ENCODE measurements at places on chromosomes 1 and 21.

GRCh38 chr1:19325368-19325957 lies 13.3 kb downstream of the SLC66A1 start:
- no peak for DNase-seq

GRCh38 chr21:42311816-42312625 lies 3.2 kb downstream of the TFF3 start:
- no peak for DNase-seq

GRCh38 chr1:30058970-30059369 lies 664.4 kb downstream of the MATN1 start:
- DNase-seq: peak; percentile 75

- DNase-seq: no peak
Observed at GRCh38 chr1:156760092-156760795, 7.1 kb upstream of the PRCC start.

- no peak for DNase-seq
Observed at GRCh38 chr1:210250665-210250997, 18.0 kb downstream of the SERTAD4 start.

GRCh38 chr1:51175278-51175677 lies 60.8 kb upstream of the RNF11 start:
- no peak for DNase-seq

DNA sequence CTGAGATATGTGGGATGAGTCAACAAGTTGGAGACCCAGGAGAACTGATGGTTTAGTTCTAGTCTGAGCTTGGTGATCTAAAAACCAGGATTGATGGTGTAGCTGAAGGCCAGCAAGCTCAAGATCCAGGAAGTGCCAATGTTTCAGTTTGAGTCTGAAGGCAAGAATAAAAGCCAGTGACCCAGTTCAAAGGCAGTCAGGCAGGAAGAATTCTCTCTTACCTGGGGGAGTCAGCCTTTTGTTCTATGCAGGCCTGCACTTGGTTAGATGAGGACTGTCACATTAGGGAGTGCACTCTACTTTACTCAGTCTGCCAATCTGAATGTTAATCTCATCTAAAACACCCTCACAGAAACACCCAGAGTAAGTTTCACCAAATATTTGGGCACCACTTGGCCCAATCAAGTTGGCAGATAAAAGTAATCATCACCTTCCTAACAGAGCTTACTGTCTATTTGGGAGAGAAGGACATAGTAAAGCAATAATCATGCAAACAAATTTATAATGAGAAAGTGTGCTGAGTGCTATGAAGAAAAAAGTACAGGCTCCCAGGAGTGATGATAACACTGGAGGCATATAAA lies 63.4 kb downstream of the TSEN15 start:
- no peak for DNase-seq

DNA sequence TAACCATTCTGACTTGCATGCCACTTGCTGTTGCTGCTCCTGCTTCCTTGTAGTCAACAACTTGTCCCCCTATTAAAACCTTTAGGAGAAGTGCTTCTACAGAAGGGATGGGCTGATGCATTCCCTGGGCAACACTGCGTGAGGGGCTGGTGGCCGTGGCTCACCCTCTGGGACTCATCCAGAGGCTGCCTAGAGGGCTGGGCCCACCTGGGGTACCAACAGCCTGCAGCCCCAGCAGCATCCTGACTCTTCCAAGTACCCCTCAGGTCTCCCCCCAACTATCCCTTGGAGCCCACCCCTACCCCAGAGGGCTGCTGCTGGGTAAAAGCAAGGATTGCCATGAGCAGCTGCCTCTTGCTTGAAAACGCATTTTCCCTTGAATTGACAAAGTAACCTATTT lies 34.7 kb upstream of the LHX4 start:
- no peak for DNase-seq

GRCh38 chr1:204680461-204680860 lies 5.1 kb downstream of the LRRN2 start:
- no peak for DNase-seq

- no peak for DNase-seq
Observed at GRCh38 chr1:109181085-109181806, 32.5 kb upstream of the SARS1 start.

GRCh38 chr1:154006136-154006535 lies 15.6 kb downstream of the RPS27 start:
- DNase-seq: peak; percentile 17

DNA sequence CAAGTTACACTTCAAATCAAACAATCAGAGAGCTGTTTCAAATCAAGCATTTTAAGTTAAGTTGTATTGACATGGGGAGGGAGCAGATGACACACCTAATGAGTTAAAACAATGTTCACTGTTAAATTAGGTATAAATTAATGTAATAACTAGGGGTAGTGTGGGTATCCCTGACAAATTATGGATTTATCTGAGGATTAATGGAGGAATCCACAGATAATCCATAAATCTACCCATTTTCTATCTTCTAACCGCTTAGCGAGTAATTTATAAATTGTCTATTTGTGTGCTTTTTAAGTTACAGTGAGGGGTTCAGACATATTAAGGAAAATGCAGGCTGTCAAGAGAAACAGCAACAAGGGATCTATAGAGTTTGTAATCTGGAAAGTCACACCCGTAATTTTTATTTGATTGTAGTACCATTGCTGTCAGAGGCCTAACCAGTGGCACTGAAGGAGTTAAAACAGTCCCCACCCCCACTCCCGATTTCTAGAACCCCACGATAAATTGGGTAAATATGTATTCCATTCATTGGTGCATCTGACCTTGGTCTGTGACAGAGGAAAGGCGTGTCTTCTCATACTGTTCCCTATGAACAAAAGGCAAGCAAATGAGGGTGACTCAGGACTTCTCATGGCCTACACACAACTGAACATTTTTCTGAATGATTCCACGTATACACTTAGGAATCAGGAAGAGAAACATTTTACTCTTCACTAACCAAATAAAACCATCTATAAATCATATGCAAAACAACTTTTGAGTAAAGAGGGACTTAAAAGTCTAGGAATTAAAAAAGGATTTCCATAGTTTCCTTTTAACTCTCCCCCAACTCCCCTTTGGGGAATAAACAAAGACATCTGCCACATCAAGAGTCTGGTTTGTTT lies 7.4 kb downstream of the IRF2BP2 start:
- peak; percentile 95 for DNase-seq

DNA sequence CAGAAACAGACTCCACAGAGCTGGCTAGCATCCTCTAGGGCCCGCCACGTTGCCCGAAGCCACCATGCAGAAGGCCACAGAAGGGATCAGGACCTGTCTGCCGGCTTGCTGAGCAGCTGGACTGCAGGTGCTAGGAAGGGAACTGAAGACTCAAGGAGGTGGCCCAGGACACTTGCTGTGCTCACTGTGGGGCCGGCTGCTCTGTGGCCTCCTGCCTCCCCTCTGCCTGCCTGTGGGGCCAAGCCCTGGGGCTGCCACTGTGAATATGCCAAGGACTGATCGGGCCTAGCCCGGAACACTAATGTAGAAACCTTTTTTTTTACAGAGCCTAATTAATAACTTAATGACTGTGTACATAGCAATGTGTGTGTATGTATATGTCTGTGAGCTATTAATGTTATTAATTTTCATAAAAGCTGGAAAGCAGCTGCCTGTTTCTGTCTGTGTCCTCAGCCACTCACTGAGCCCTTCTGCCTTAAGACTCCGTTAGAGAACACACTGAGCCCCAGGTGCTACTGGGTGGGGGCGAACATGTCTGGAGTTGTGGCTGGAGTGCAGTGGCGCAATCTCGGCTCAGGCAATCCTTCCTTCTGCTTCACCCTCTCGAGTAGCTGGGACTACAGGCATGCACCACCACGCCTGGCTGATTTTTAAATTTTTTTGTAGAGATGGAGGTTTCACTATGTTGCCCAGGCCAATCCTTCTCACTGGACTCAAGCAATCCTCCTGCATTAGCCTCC lies 14.8 kb downstream of the MFSD2A start:
- no peak for DNase-seq

DNA sequence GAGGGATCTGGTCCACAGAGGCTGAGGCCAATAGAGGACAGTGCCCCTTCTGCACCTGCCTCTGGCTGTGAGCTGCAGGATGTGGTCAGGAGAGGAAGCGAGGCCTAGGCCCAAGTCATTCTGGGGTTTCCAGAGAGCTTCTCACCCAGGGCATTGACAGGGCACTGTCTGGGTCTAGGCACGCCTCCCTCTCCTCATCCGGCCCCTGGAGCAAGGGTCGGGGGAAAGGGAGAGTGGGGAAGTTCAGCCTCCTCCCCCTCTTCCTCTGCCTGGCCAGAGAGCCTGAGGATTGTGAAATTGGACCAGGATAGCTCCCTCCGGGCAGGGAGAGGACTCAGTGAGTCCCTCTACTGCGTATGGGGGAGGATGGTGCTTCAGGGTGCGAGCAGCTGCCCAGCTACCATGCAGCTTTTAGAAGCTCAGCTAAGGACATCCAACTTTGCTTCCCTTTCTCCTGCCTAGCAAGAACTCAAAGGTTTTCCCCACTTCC lies 6.3 kb upstream of the INAVA start:
- DNase-seq: no peak

GRCh38 chr1:177440821-177441220 lies 270.1 kb downstream of the BRINP2 start:
- no peak for DNase-seq

DNA sequence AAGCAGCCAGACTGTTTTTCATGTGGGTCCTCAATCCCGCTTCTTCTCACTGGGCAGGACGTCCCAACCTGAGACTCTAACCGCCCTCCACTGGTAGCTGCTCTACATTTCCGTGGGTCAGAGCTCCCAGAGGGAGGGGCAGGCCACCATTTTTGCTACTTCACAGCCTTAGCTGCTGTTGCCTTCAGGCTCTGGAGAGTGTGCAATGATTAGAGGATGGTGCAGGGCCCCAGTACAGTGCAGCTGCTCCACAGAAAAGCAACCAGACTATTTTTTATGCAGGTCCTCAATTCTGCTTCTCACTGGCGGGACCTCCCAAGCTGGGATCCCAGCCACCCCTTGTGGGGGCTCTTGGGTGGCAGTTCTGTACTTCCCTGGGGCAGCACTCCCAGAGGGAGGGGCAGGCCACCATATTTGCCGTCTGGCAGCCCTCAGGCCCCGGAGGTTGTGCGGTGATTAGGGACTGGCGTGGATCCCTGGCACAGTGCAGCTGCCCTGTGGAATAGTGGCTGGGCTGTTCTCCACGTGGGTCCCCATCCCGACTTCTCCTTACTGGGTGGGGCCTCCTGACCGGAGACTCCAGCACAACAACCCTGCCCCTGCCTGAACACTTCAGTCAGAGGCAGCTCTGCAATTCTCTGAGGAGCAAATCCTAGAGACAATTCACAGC lies 647.6 kb upstream of the PKN2 start:
- no peak for DNase-seq

DNA sequence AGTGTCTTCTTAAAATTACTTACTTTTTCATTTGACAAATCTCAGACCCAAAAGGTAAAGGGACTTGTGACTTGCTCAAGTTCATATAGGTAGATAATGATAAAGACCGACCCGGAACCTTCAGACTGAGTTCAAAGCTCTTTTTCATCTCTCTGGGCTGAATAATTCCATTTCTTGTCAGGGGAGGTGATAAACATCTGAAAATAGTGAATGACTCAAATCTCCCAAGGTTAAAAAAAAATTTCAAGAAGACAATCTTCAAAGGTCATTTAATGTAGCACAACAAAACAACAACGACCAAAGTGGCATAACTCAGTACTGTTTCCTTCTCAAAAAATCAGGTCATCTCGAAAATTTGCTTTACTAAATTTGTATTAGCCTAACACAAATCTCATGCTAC lies 20.6 kb downstream of the LUZP1 start:
- DNase-seq: no peak

- no peak for DNase-seq
Observed at GRCh38 chr1:185987611-185988321, 253.6 kb downstream of the HMCN1 start.

DNA sequence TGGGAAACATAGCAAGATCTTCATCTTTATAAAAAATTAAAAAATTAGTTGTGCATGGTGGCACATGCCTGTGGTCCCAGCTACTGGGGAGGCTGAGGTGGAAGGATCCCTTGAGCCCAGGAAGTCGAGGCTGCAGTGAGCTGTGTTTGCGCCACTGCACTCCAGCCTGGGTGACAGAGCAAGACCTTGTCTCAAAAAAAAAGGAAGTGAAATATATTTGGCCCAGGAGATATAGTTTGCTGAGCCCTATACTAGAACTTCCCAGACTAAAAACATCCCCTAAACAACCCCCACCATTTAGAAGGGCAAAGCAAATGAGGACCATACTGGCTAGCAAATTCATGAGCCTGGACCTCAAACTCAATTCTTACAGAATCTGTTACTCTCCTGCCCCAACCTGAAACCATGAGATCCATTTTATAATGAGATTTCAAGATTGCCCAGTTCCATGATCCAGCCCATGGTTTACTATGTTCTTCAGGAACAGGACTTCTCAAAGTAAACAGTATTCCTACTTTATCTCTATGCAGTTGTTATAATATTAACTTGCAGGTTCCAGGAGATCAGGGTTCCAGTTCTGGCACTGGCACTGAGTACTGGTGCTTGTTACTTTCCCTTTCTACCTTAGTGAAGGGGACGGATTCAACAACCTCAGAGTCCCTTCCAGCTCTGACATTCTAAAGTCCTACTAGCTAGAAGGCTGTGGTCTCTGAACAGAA lies 48.9 kb upstream of the TADA1 start:
- no peak for DNase-seq

DNA sequence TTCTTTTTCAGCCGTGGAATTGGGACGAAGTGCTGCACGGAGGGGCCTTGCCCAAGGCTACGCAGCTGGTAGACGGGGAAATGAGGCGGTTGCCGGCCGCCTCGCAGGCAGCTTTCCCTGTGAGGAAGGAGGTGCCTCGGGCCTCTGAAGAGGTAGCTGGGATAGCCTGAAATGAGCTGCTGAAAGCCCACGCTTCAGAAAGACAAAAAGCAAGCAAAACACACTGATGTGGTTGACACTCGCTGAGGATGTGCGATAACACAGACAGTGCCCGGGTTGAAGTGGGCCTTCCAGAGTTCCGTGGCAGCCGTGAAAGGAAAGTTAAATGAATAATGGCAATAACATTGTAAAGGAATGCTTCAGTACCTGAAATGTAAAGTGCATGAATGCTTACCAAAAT lies 47.2 kb downstream of the S1PR1 start:
- no peak for DNase-seq

- peak; percentile 48 for DNase-seq
Observed at GRCh38 chr1:90114521-90115141, 119.7 kb downstream of the ZNF326 start.

DNA sequence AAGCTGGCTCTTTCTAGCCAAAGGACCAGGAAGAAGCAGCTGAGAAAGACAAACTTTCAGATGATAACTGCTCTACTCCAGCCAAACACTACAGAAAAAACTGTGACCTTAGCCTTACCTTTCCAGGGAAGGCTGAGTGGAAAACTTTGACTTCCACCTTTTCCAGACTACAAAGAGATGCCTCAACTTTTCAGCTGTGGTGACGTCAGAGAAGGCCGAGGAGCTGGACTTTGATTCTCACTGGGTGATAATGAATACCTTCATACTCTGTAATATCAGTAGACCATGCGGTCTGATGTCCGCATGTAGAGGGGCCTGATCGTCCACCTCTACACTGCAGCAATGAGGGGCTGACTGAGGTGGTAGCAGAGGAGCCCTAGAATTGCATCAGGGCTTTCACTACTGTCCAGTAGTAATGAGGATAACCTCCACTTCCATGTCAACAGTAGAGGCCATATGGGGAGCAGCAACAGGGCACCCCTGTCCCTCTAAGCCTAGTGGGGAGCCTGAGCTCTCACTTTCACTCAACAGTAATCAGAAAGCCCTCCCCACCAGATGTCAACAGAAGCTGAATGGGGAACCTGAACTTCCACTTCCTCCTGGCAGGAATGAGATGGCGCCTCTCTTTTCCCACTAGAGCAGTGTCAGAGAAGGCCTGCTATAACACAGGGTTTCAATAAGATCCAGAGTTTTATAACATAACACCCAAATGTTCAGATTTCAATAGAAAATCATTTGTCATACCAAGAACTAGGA lies 28.4 kb upstream of the PADI1 start:
- no peak for DNase-seq

- DNase-seq: peak; percentile 65
Observed at GRCh38 chr1:186404454-186405051, 28.9 kb downstream of the ODR4 start.
